ENCODE measurements at places on chromosomes 3 and 15.
A peak's percentile ranks its signal among the peaks of the same experiment; 100 is the strongest.

DNA sequence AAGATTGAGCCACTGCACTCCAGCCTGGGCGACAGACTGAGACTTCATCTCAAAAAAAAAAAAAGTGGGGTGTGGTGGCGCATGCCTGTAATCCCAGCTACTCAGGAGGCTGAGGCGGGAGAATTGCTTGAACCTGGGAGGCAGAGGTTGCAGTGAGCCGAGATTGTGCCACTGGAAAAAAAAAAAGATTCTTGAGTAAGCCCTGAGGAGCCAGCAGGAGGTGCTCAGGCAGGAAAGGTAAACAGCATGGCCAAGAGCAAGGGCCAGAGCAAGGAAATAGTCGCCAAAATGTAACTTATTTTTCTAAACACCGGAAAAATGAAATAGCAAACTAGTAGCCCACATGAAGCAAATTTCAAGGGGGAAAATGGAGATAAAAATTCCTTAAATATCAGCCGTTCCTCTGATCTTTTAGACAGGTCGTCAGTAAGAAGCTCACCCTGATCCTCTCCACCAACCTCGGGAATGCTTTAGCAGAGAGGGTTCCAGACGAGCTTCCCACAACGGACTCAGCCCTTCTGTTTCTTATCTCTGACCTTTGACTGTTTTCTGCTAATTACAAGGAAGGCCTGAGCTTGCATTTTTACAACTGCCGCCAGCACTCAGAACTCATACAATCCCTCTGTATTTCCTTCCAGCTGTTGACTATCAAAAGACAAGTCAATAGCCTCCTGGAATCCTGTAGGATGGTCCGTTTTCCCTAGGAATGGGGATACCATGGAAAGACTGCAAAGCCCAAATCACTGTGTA lies 45.0 kb upstream of the AKAP13 start:
- no peak for DNase-seq

GRCh38 chr3:134239538-134239937 lies 11.1 kb downstream of the RYK start:
- no peak for DNase-seq

DNA sequence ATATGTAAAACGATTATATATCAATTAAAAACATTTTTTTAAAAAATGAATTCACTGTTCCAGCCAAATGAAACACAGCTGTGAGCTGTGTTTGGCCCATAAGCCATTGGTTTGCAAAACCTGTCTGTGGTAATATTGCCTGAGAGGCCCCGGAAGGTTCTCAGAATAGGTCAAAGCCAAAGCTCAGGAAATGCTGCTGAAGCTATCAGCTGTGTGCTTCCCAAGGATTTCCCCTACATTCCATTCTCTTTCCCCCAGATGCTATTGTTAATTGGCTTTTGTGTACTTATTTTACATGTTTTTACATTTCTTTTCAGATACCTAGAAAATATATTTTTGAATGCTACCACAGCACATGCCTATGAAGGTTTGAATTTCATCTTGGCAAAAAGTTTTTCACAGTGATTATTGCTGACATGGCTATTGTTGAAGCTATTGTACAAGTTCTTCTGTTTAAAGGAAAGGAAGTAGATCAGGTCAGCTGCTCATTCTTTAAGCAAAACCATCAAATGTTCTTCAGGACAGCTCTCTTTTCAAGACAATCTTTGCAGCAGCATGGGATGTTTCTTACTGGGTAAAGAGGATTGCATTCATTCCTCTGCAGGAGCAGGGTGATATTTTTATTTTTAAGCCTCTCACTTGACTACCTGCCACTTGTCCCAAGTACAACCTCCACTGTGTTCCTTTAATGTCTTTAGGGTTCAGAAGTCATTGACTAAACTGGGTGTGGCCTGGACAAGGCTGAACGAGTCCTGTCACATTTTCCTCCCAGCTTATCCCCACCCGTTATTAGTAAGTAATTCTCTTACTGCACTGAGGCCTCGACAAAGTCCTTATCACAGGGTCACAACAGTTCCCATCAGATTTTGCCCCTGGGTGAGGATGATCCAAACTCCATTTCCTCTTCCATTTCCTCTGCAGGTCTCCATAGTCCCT lies 26.3 kb upstream of the BNC1 start:
- no peak for DNase-seq

DNA sequence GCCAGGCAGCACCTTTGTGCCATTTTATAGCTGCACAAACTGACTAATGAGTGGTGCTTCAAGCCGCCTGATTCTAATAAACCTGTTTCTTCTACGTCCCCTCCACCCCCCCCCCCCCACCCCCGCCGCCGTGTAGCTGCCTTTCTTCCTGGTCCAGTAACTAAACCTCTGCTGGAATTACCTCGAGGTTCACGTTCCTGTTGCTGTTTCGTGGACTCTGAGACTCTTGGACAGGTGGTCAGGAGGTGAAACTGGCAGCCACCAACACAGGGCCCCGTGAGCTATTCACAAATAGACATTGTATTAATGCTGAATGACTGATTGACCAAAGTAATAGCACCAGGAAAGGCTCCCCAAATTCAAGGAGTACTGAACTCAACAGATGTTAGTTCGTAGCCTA lies 73.9 kb downstream of the TRIM69 start:
- DNase-seq = no peak

- no peak for DNase-seq
These were observed 10.2 kb downstream of the ZIC4 start for GRCh38 chr3:147395899-147396711.

DNA sequence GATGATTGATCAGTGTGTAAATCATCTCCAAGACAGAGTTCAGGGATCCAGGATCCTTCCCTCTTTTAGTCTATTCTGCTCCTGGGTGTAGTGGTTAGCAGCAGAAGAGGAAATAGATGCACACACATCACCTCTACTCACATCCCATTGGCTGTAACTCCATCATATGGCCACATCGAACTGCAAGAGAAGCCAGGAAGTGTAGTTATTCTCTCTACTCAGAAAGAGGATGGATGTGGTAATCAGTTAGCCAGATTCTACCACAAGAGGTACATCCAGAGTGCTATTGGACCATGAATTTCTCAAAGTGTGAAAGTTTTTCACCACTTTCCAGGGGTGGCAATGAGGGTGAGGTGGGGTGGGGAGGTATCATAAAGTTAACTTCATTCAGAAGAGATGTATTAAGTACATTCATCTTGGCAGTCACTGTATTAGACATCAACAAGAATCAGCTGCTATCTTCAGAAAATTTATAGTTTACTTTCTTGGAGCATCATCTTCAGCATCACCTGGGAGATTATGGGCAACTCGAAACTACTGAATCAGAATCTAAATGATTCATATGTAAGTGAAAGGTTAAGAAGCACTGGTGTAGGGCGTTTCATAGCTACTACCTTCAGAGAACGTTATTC lies 60.6 kb upstream of the GAP43 start:
- no peak for DNase-seq

DNA sequence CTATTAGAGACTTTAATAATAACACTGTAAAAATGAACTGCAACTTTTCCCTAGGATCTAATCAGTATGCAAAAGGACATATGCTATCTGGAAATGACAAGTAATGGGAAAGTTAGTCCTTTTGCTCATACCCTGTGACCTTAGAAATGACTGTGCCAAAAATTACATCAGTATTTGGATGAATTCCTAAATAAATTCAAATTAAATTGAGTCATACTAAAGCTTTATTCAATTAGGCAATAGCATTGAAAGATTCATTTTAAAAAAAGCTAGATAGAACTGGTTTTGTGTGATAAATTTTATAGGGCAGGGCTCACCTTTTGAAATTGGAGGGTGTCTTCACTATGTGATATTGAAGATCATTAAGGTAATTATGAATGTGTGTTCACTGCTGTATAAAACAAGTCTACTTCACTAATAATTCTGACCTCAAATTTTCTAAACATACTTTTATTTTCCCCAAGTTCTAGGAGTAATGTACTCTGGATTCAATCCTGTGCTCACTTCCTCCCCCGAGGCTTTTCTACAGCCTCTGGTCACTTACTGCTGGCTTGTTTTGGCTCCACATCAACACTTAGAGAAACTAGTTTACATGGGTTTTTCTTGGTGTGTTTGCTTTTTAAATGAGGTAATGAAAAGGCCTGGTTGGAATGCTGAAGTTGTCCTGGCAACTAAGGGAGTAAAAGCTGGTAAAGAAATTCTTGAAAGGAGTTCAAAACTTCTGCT lies 44.4 kb upstream of the SPTSSB start:
- no peak for DNase-seq

DNA sequence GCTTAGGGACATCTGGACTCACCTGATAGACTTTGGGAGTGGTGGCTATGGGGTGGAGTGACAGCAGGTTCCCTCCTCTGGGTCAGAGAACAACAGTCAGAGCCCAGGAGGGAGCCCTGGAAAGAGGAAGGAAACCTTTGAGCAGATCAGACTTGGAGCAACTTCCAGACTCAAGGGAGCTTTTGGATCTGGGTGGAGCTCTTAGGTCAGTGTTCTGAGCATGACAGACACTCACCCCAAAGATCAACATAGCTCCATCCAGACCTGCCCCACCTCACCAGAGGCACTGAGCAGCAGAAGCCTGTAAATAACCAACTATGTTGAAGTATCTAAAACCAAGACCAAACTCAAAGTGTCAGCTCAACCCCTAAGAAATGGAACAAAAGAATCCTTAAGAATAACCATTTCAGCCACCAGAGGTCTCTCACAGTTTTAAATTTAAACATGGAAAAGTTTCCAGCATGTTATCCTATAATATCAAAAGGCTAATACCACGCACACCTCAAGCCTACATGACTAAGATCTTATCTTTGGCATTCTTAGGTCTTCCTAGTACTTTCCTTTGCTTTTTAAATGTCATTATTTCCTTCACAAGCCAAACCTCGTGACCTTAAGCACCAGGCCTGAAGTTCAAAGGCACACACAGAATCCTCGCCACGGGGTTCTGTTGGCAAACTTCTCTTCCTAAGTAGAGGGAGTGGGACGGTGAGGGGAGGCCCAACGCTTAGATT lies 56.4 kb downstream of the UMPS start:
- DNase-seq = no peak

GRCh38 chr15:38398134-38398533 lies 55.8 kb upstream of the FAM98B start:
- DNase-seq = no peak

GRCh38 chr3:126213379-126214028 lies 33.1 kb upstream of the ALDH1L1 start:
- DNase-seq = no peak

GRCh38 chr3:49427586-49427985 lies 1.5 kb downstream of the NICN1 start:
- DNase-seq = no peak

DNA sequence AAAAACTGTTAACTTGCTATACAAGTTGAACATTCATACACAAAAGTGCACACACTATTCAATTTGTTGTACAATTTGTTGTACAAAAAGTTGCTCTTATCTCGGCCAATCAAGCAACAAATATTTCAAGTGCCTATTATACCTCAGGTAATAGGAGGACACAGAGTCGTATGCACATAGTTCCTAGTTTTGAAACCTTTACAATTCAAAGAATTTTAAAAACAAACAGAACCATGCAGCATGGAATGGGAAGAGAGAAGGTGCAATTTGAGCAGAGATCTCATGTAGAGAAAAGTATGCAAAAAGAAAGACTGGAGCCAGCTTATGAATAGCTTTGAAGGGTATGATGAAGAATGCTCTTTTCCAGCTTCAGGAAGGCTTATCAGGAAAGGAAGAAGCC lies 46.5 kb upstream of the ARPP19 start:
- no peak for DNase-seq

GRCh38 chr3:70743754-70744153 lies 431.3 kb upstream of the MDFIC2 start:
- DNase-seq = no peak

DNA sequence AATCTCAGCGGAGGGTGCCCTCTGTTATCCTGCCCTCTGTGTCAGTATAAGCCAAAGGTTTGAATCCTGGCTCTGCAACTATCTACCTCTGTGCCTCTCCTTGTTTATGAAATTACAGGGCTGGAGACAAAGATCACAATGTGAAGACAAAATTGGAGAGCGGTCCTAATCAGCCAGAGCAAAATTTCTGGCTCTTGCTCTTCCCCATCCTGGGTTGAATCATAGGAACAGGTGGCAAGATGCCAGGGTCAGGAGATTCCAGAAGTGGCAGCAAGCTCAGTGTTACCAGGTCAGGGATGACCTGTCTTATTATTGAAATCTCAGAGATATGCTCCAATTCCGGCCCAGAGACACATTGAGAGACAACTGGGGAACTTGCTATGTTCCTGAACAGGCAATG lies 2.3 kb upstream of the CCR2 start:
- no peak for DNase-seq

GRCh38 chr3:117562000-117562399 lies 852.4 kb downstream of the TUSC7 start:
- DNase-seq = peak; percentile 58

DNA sequence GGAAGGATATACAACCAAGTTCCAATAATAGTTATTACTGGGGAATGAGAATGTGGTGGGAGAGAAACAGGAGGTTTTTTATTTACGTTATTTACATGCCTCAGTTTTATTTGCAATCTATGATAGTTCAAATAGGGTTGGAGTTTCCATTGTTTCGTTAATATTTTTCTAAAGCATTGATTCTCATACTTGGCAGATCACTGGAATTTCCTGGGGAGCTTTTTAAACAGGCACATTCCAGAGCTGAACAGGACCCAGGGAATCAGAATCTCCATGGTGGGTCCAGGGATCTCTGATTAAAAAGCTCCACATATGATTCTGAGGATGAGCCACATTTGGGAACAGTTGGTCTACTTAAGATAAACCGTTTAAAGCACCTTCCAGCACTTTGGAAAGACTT lies 123.9 kb downstream of the IL20RB start:
- DNase-seq = no peak

DNA sequence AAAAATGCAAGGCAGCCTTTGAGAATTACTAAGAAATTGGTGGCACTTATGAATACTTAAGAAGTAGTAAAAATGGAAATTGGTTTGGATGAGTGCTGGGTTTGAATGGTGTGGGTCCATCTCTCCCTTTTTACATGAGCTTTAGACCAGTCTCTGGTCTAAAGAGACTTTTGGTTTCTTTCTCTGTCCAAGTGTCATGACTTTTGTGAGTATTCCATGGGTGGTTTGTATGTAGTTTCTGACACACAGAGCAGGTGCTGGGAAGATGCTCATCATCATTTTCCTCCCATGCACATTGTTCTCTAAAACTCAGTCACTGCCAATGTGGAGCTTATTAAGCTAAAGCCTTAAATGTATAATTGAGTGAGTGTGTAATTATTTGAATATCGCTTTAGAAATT lies 63.5 kb downstream of the KAT2B start:
- no peak for DNase-seq

DNA sequence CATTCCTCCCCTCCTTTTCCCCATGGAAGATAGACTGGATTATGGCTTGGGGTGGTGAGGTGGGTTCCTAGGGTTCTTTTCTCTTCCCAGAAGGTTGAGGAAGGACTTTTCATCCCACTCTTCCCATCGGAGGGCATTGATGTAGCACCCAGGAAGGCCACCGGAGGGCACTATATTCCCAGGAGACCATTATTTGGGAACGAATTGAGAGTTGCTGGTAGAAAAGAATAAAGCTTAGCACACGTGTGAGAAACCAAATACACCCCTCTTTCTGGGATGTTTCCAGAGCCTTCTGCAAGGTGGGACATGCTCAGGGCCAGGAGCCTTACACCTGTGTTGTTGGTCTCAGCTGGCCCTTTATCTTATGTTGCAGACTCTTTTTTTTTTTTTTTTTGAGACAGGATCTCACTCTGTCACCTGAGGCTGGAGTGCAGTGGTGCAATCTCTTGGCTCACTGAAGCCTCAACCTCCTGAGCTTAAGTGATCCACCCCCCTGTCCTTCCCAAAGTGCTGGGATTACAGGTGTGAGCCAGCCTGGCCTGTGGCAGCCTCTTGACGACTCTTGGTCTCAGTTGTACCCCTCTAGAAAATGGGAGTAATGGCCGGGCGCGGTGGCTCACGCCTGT lies 6.3 kb upstream of the CDC25A start:
- DNase-seq = peak; percentile 73

All from SHP77 treated with DMSO at 0.1 percent for 48 hours (cell line).